Activated CD4-positive, alpha-beta T cell treated with anti-CD3 and anti-CD28 coated beads, Interleukin-2, amount 50 U/mL, for 48 hours (primary cell): ENCODE measurements at places on chromosomes 4 and X.

GRCh38 chrX:103418811-103419340 is 42.5 kb downstream of the BEX3 start:
- no peak for DNase-seq

DNA sequence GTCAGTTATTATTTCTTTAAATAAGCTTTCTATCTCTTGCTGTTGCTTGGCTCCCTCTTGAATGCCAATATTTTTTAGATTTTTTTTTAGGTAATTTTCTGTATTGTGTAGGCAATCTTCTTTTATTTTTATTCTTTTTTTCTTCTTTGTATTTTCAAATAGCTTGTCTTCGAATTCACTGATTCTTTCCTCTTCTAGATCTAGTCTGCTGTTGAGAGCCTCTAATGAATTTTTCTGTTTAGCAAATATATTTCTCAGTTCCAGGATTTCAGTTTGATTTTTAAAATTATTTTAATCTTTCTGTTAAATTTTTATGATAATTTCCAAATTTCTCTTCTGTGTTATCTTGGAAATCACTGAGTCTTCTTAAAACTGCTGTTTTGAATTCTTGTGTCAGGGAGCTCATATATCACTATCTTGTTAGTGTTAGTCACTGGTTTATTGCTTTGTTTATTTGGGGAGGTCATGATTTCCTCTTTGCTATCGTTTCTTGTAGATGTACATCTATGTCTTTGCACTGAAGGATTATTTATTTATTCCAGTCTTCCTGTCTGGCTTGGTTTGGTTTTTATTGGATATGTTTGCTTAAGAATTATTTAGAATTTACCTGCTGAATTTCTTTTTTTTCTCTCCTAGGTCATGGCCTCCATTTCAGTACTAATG is 39.9 kb upstream of the GPRIN3 start:
- DNase-seq: no peak

GRCh38 chr4:164800786-164801185 is 46.9 kb downstream of the SMIM31 start:
- DNase-seq: no peak

DNA sequence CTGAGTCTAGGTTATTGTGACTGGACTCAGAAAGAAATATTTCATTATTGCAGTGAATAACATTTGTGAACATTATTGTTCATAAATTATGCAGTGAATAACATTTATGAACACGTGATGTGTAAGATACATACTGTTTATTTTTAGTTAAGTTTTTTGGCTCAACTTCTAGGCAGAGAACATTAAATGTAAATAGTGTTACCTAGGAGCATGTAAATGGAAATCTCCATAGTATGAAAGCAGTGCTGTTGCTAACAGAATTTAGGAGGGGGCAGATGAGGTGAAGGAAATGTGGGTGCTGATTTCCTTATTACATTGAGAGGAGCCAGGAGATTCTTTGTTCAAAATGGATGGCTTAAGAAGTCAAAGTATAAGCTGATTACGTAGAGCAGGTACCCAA is 45.0 kb downstream of the HTT start:
- no peak for DNase-seq

- no peak for DNase-seq
Observed at GRCh38 chr4:64250488-64250887, 158.8 kb downstream of the TECRL start.

DNA sequence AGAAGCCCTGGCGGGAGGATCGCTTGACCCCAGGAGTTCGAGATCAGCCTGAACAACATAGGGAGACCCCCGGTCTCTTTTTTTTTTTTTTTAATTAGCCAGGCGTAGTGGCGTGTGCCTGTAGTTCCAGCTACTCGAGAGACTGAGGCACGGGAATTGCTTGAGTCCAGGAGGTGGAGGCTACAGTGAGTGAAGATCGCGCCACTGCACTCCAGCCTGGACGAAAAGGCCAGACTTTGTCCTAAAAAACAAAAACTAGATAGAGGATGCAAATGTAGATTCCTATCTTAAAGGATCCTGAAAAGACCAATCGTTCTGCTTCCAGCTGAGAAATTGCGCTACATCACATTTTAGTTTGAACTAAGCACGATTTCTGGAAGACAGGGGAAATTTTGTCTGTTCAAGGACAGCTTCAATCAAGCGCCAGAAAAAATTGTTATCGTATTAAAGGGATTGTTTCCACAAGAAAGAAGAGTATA is 627 bp upstream of the HSD17B11 start:
- DNase-seq: no peak

GRCh38 chr4:37584071-37584470 is 102.1 kb downstream of the RELL1 start:
- no peak for DNase-seq

DNA sequence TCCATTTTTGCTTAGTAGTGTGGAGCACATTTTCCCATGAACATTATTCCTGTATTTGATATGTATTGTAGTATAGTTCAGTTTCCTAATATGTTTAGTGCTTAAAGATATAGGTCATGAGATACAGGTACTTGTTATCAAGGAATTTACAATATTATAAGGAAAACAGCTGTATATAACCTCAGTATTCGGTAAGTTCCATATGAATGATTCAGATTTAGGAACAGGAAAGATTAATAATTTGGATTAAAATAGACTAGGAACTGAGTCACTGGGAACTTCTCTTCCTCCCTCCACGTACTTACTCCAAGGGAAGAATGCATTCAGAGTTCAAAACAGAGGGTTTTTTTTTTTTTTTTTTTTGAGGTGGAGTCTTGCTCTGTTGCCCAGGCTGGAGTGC is 20.0 kb downstream of the DIAPH2 start:
- DNase-seq: no peak

- DNase-seq: no peak
Observed at GRCh38 chr4:176883108-176883550, 90.4 kb upstream of the VEGFC start.

DNA sequence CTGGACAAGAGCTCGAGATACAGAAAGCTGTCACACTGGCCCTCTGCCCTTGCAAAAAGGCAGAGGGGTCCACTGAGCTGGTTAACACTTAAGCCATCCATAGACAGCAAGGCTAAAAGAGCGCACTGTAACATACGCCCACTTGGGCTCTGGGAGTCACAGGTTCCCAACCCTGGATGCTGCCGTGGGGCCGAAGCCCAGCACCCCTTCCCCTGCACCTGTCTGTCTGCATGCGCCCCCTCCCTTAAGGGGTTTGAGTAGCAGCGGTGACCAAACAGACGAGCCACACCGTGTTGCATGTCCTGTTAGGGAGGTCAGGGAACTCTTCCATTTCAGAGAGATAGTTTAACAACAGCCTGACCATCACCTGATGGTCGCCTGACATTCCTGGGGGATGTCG is 138.4 kb upstream of the GALNTL6 start:
- no peak for DNase-seq

- DNase-seq: no peak
Observed at GRCh38 chr4:108849611-108850168, 86.8 kb upstream of the ETNPPL start.

- DNase-seq: no peak
Observed at GRCh38 chr4:38466401-38466800, 197.6 kb upstream of the KLF3 start.

DNA sequence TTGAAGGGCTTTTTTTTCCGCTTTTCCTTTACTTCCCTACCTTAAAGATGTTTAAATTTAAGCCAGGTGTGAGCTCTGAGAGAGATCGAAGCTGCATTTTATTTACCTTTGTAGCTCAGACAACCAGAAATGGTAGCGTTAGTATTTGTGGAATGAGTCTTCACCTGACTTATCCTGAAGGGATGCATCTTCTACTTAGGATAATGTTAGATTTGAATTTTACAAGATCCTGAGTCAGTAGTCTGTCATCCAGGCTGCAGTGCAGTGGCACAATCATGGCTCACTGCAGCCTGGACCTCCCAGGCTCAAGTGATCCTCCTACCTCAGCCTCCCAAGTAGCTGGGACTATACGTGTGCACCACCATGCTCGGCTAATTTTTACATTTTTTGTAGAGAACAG is 26.2 kb downstream of the TMSB4X start:
- DNase-seq: no peak

DNA sequence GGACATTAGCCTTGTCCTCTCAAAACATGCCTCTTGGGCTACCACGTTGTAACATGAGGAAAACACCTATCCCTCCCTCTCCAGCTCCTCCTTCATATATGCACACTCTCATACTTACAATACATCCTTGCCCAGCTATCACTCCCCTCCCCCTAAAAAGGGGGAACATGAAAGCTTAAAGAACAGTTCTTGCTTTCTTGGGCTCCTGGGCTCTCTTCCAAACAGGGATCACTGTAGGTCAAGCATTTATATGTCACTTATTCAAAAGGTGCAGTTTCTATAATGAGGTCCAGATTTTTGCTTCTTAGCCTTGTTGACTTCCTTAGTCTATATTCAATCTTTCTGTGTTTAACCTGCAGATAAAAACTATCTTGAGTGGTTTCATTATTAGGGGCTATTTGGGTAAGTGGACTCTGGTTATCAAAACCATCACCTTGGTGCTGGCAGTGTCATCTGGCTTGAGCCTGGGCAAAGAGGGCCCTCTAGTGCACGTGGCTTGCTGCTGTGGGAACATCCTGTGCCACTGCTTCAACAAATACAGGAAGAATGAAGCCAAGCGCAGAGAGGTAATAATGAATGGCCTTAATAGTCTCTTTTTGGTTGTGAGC is 119.4 kb downstream of the AKAP4 start:
- peak; percentile 1 for DNase-seq

DNA sequence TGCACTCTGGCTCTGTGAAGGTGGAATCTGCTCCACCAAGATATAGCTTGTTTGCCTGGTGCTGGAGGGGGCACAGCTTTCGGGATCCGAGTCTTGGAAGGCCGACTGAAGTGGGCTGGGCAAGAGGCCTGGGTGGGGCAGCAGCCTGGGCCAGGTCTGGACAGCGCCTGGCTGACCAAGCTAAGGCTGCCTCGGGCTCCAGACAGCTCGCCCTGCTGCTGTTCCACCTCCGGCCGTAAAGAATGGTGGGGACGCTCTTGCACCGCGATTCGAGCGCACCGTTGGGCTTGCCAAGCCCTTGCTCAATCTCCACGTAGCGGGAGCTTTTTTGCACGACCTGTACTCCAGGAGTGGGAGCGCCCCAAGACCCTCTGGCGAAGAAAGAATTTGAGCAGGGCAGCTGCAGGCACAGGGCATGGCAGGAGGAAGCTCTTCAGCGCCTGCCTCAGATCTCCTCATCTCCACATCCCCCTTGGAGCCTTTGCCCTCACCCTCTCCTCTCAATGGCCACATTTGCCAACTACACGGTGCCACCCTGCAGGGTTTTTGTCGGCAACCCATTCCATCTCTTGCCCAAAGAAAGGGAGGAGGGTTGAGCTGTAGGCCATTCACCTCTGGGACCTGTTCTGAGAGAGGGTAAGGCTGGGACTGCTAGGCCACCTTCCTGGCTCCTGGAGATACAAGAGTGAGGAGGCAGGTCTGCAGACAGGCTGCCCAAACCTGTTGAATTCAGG is 18.9 kb downstream of the CNGA2 start:
- peak; percentile 8 for DNase-seq

DNA sequence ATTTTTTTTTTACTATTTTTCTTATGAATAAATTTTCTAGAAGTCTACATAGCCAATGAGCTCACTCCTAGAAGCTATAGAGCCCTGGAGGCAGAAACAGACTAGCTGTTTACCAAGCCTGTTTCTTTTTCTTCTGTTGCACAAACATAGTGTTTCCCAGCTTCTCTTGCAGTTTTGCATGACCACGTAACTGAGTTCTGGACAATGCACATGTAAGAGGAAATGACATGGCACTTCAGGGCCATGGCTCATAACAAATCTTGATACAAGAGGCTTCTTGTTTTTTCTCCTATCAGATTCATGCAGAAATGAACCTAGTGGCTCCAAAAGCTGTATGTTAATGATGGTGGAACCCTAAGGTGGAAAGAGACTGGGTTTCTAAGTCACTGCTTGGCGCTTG is 127.4 kb downstream of the ZNF330 start:
- no peak for DNase-seq

GRCh38 chr4:76704133-76704881 is 193.6 kb downstream of the SOWAHB start:
- DNase-seq: no peak

GRCh38 chr4:22389240-22389870 is 126.5 kb downstream of the ADGRA3 start:
- DNase-seq: peak; percentile 33

DNA sequence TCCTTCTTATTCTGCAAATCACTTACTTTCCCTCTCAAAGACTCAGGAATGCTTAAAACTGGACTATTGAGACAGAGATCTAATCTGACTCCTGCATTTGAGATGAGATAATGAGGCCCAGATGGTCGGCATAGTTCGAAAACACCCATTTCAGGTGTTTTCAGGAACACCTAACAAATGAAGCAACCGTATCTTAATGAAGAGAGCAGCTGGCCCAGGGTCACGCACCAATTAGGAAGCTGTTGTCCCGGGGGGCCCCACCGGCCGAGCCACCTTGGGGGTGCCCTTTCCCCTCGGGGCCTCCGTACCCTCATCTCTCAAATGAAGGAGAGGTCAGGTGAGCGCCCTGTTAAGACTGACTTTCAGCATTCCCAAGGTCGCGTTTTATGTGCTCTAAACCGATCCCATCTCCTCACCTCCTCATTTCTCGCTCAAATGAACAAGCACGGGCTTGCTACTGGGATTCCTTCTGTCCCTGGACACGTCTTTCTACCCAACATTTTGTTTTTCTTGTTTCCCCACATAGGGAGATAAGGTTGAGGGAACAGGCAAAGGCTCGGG is 824 bp downstream of the LRPAP1 start:
- DNase-seq: no peak

DNA sequence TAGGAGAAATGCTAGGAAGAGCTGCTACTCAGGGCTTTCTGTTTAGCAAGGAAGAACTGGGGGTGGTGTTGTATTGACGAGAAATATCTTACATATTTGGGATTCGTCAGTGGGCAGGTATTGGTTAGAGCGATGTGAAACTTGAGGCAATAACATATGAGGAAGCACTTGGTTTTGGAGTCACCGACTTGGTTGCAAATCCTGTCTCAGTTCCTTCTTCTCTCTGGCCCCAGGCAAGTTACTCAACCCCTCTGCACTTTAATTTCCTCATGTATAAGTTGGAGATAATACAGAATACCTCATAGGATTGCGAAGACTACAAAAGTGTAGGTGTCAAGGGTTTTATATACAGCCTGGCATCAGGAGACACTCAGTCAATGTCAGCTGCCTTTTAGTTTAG is 34.1 kb downstream of the GPAT3 start:
- no peak for DNase-seq

- DNase-seq: no peak
Observed at GRCh38 chr4:40573593-40574311, 55.9 kb downstream of the RBM47 start.

DNA sequence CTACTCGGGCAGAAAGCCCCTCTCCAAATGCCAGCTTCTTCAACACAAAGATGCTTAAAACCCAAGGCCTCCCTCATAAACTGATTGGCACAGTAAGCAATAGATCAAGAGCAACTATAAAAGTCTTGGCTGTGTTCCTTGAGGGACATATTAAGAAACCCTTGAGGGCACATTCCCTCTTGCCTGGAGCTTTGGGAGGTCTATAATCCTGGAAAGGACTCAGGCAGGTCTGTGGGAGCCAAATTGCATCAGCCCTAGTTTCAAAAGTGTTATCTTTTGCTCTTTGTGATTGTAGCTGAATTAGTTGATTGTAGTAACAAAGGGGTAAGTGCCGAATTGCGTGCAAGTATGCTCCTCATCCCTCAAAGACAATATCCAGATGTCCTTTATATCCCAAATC is 18.6 kb upstream of the SETD7 start:
- no peak for DNase-seq
